GM13976 (cell line): ENCODE measurements at places on chromosomes 13 and 19.

- no peak for DNase-seq
Observed at GRCh38 chr19:15330801-15331418, 1.4 kb downstream of the BRD4 start.

DNA sequence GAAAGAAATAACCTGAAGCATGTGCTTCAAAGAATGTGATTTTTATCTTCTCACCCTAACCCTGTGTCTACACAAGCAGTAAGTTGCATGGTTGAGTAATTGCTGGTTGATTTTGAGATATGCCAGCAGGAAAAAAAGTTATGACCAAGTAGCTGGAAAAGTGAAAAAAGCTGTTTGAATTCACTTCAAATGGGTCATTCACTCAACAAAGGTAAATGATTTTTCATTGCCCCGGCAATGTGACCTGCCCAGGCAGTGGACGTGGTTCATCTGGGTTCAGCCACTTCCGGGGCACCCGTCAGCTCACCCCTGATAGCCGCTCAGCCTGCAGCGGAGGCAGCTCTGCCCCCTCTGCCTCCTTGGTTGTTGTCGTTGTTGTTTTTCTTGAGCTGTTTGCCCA lies 18.5 kb downstream of the TNFRSF19 start:
- DNase-seq: no peak

GRCh38 chr13:80215368-80215767 lies 125.6 kb downstream of the SPRY2 start:
- DNase-seq: no peak

DNA sequence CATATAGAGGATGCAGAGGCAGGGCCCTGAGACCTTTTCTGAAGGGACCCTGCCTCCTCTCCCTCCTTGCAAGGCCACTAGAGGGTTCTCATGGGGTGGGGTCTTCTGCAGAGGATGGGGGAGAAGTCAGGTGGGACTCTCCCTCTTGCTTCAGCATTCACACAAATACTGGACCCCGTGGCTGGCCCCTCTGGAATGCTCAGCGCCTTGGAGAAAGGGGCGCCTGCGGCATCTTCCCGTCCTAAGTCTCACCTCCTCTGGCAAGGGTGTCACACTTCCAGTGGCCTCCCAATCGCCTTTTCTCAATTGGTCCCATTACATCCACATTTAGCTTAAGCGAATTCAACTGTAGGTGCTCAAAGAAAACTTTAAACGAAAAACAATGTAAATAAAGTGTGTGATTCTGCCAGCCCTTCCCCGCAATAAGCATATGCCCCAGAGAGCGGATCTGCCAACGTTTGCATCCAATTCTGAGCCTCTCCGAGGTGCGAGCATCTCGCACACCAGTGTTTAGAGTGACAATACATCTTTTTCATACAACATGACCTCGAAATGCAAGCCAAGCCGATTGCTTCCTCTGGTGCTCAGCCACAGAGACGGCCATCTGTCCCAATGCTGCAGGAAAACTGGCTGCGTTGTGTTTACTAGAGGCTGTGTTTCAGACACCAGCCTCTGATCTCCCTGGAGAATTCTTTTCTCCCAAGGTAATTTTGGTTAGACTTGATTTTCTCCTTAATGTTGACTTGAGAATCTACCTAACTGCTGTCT lies 69.1 kb upstream of the WASF3 start:
- DNase-seq: no peak

DNA sequence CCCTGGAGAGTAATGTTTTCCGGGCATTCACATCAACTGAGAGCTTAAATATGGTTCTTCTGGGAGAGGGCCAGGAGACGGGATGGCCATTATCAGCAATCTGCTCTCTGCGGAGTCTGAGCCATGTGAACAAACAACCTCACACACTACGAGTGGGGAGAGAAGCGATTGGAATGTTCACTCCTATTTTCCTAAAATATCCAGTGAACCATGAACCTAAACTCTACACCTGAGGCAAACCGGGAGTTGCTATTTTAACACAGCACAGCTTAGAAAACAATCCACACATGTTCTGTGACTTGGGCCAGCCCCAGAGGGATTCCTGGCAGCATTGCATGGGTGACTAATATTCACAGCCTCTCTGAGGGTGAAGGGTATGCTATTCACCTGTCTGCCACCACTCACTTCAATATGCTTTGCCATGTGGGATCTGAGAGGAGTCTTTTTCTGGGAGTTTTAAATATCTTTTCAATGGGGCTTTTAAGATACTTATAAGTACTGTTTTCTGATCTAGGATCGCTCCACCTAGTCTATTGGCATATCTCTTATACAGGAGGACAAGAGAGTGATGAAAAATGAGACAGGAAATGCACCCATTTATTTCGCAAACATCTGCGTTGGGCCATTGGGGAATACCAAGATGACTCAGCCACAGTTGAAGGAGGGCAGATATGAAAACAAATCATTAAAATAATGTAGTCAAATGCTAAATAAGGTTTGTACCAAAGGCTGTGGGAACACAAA lies 72.6 kb upstream of the SERP2 start:
- DNase-seq: peak; percentile 20

GRCh38 chr19:41804336-41804735 lies 7.9 kb downstream of the CEACAM3 start:
- DNase-seq: no peak
